ENCODE measurements at places on chromosomes 7 and 10.

- DNase-seq: no peak
Measured at GRCh38 chr7:38746438-38746837, 115.3 kb upstream of the AMPH start.

GRCh38 chr7:36171503-36171902 is 18.4 kb downstream of the EEPD1 start:
- peak; percentile 23 for DNase-seq

GRCh38 chr10:2476812-2477553 is 590.4 kb upstream of the PFKP start:
- no peak for DNase-seq

DNA sequence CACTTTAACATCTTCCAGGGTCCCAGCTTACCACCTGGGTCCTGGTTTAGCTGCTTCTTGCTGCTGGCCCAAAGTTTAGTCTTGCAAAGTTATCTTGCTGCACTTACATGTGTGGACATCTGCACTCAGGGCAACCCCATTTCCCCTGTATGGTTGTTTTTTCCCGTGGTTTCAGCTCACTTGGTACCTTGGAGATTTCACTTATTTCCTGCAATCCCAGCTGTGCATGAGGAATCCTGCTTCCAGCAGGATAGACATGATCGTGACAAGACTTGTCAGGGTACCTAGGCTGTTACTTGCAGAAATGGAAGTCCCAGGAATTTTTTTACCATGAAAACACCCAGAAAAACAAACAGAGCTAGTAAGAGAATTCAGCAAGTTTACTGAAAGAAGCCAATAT is 95.9 kb upstream of the LEP start:
- no peak for DNase-seq

- no peak for DNase-seq
Measured at GRCh38 chr7:157009778-157010587, 480 bp downstream of the MNX1 start.

- DNase-seq: no peak
Measured at GRCh38 chr7:69643708-69644445, 45.6 kb downstream of the AUTS2 start.

Measured in bone marrow (tissue), 2 donors.